ENCODE measurements at places on chromosomes 4 and X. TPM values are rescaled to one million over a fixed set of nuclear protein-coding genes. Genes with fewer than 3 reads are reported as not detected.
A peak's percentile ranks its signal among the peaks of the same experiment; 100 is the strongest.

The PNMA3 gene
- not detected for polyA plus RNA-seq

The FREM3 gene
- polyA plus RNA-seq: not detected

- no peak for DNase-seq
Measured at GRCh38 chr4:41881981-41882624, 53.1 kb upstream of the TMEM33 start.

DNA sequence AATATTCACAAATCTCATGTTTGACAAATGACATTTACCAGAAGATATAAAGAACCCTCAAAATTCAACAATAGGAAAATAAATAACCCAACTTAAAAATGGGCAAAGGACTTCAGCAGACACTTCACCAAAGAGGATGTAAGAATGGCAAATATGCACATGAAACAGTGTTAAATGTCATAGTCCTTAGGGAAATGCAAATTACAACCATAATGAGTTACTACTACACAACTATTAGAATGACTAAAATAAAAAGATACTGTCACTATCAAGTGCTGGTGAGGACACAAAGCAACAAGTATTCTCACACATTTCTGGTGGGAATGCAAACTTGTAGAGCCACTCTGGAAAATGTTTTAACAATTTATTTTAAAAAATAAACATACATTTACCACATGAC lies 40.8 kb upstream of the NR0B1 start:
- DNase-seq: no peak

- no peak for DNase-seq
Measured at GRCh38 chr4:74428276-74428675, 16.7 kb upstream of the AREG start.

- no peak for DNase-seq
Measured at GRCh38 chrX:151736685-151737084, 2.1 kb downstream of the CNGA2 start.

DNA sequence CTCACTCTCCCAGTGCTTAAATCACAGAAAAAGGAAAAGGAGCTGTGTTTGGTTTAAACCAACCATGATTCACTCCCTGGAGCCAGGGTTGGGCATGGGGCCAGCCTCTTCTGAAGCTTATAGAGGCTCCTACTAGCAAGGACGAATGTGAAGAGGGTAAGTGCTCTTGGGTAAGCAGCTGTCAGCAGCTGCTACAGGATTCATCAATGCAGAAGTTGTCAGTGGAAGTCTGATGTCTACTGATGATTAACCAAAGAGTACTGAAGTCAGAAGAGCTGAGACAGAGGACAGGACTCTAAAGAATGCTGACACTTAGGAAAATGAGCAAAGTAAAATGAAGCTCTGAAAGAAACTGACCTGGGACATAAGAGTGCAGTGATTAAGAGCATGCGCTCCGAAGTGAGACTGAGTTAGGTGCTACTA lies 32.7 kb upstream of the JADE1 start:
- peak; percentile 52 for DNase-seq

GRCh38 chrX:140432346-140433175 lies 72.3 kb downstream of the SOX3 start:
- no peak for DNase-seq

DNA sequence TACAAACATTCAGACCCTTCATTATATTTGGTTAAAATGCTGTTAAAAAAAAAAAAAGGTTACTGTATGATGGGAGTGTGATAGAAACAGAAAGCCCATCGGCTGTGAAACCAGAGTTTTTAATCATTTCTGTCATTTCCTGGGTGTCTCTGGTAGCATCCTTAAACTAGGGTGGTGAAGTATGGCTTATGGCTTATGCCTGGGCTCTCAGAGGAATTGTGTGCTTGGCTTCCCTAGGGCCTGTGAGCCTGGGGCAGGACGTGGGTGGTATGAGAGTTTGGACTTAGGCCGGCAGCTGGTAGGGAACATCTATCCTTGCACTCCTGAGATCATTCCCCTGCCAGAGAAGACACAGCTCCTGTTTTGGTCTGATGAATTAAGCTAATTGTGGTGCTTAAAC lies 52.2 kb downstream of the DCUN1D4 start:
- DNase-seq: no peak

All from small intestine (tissue), 16 donors.